BJ (cell line): ENCODE measurements at places on chromosomes 12 and 14.

DNA sequence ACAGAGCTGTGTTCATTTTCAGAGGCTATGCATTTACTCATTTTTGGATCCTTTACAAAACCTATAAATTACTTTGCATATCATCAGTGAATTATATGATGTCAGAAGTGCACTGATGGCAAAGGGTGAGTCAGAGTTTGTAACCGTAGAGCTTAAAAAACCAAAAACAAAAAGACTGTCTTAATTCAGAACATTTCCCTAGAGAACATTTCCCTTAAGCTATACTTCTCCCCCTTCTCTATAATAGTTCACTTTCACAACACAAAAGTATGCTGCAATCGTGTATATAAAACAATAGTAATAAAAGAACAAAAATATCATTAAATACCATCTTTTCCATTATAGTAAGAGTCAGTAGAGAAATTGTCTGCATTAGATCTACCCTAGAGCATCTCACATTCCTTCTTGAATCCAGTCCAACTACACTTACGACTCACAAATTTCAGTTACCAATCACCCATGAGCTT lies 934.9 kb downstream of the LRFN5 start:
- DNase-seq, result no peak

DNA sequence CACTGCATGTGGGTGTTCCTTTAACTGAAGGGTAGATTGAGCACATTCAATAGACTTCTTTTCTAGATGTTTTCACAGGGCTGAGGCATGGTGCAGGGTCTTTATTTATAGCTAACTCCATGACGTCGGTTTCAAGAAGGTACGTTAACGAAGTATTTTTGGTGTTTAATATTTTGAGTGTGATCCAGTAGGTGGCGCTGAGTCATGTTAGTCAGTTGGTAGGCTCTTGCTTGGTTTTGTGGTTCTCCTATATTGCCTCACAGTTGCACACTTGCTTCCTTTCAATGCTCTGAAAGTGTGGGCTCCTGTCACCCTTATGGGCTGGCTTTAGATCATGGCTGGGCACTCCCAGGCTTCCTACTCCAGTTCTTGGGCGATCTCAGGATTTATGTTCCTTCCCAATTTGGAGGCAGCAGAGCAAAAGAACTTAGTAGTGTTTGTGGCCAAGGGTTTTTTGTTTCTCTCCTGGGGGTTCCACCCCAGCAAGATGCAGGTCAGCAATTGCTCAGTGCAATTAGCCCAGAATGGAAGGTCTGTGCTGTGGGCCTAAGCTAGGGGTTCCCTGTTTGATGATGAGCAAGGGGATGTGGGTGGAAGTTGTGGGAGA lies 471.6 kb upstream of the FOXG1 start:
- no peak for DNase-seq

DNA sequence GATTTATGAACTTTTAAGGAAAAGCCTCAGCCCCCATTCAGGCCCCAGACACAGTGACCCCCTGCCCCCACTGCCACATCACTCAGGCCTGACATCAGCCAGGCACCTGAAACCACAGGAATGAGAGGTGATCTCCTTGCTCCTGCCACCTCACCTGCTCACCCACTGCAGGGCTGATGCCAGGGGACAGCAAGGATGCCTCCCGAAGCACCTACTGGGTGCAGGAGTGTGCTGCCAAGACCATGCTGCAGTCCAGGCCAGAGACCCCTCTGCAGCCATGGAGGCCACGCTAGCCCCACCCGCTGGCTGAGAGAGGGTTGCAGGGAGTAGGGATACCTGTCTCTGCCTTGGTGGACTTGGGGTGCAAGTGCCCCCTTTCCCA lies 18.6 kb upstream of the KRT7 start:
- DNase-seq, result no peak

GRCh38 chr12:6552140-6552551 lies 3.7 kb downstream of the IFFO1 start:
- DNase-seq, result no peak

- DNase-seq, result no peak
Observed at GRCh38 chr12:7302266-7302986, 1.4 kb upstream of the ACSM4 start.

DNA sequence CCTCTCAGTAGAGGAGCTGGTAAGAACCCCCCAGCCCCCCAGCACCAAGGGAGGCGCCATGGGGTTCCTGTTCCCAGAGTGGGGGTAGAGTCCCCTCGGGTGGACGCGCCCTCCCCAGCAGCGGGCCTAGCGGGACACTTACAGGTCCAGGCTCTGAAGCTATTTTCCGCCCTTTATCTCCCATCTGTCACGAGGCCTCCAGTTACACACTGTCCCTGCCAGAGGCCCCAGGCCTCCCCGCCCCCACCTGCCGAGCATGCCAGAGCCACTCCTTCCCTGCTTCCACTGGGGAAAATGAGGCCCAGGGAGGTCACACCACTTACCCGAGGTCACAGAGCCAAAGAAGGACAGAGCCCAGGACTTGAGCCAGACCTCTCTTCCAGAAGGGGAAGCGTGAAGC lies 3.1 kb downstream of the C14orf180 start:
- DNase-seq, result no peak

GRCh38 chr14:80862983-80863382 lies 78.6 kb downstream of the CEP128 start:
- no peak for DNase-seq

DNA sequence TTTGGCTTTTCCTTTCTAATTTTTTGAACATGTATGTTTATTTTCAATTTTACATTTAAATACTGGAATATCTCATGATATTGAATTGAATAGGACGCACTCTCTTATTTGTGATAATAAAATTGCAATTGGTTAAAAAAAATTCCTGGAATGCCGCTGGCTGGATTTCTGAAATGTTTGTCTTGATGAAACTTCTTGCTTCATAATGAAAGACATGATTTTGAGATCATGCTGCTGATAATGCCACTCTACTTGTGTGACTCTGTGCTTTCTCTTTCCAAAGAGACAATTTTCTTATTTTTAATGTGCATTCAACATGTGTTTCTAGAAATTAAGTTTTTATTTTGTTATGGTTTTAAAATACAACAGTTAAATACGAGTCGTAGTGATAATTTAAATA lies 465.7 kb upstream of the FAR2 start:
- DNase-seq, result no peak
